ENCODE measurements at places on chromosomes 6 and 20.

DNA sequence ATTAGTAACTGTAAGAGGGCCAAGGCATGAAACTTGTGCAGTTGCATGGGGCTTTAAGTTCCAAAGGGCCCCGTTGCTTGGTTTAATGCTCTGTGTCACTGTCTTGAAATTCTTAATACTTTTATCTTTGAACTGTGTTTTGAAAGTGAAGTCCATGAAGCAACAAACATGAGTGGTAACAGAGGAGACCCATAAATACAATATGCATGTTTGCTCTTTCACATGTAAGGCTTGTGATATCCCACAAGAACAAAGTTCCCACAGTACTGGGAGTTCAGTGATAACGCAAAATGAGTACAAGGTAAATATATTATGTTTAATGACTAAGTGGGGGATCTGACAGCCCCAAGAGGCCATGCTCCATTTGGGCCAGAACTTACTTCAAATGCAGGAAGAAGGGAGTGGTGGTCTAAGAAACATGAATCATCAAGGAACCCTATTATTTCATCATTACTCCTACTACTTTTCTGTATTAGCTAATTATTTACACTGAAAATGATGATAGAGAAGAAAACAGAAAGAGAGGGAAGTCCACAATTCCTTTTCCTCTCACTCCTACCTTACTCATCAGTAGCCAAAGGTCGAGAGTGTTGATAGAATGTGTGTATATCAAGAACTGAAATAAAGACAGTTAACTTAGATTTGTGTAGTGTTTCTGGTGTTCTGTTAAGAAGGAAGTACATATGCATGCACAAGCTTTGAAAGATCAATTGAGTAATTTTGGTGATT lies 157.3 kb downstream of the PHF3 start:
- DNase-seq: no peak

- DNase-seq: no peak
These were observed 169.7 kb downstream of the ATXN1 start for GRCh38 chr6:16591396-16592222.

DNA sequence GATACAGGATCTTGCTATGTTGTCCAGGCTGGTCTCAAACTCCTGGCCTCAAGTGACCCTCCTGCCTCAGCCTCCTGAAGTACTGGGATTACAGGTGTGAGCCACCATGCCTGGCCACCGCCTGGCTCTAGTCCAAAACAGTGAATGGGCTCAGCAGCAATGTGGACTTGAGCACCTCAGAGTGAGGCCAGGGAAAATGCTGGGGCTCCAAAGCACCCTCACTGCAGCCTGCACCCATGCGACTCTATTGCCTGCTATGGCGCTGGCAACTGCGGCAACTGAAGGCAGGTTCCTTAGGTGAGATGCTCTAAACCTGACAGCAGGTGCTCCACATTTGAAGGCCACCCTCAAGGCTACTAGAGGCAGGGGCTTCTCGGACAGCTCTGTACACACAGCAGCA lies 26.5 kb downstream of the MAP1LC3A start:
- no peak for DNase-seq

DNA sequence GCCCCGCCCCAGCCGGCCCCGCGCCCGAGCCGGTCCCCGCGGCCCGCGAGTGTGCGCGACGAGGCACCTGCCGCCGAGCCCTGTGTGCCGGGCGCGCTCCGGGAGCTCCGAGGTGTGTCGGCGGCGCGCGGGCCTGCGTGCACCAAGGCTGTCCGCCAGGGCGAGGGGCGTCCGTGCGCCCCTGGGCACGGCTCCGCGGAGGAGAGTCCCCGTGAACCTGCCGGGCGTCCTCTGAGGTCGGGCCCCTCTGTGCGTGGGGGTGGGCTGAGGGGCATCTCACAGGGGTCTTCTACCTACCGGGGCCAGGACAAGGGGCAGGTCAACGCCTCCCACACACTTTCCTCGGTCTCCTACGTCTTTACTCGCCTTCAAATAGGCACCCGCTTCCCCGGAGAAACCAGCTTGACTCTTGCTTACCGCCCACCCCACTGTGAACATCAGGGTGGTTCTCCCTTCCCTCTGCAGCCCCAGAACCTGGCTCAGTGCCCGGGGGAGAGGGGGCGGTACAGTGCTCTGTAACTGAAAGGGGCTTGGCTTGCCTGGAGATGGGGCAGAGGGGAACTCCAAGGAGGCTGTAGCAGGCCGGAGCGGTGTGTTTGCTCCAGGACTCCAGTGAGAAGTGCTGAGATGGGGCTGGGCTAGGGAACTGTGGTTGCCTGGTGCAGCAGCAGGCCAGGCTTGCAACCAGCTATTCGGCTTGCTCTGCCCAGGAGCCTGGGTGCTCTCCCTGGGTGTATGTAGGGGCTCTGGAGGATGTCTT lies at the start of gene SAMD10:
Gene SAMD10, minus strand, starts transcription at position 86 of the 760 bp plus-strand sequence. CDS start 175 bp downstream, outside the sequence.
- peak; percentile 75 for DNase-seq

- DNase-seq: no peak
These were observed 15.0 kb downstream of the FAM184A start for GRCh38 chr6:119063491-119063890.

DNA sequence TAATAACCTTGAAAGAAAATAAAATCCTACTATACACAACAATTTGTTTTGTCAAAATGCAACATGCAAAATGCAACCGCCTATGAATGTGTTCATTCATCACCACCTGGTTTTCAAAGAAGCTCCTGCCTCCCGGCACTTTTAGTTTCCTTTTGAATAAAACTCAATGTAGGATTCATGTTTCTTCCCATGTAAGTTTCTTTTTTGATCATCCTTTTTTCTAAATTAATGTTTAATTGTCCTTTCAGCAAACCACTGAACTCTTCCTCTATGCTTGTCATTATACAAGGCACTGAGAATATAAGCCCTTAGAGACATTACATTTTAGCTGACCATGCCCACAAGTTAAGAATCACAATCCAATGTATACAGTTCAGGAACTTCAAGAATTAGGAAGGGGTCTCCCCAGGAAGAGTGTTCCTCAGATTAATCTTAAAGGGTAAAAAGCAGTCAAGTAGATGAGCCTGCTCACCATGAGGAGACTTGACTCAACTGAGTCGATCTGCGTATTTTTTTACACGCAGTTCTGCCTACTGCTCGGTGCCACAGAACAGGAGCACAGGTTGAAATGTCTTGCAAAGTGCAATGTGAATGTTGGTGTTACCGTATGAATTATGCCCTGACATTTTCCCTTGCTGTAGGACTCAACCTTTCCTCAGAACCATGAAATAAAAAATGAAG lies 7.2 kb upstream of the THEMIS start:
- DNase-seq: no peak

DNA sequence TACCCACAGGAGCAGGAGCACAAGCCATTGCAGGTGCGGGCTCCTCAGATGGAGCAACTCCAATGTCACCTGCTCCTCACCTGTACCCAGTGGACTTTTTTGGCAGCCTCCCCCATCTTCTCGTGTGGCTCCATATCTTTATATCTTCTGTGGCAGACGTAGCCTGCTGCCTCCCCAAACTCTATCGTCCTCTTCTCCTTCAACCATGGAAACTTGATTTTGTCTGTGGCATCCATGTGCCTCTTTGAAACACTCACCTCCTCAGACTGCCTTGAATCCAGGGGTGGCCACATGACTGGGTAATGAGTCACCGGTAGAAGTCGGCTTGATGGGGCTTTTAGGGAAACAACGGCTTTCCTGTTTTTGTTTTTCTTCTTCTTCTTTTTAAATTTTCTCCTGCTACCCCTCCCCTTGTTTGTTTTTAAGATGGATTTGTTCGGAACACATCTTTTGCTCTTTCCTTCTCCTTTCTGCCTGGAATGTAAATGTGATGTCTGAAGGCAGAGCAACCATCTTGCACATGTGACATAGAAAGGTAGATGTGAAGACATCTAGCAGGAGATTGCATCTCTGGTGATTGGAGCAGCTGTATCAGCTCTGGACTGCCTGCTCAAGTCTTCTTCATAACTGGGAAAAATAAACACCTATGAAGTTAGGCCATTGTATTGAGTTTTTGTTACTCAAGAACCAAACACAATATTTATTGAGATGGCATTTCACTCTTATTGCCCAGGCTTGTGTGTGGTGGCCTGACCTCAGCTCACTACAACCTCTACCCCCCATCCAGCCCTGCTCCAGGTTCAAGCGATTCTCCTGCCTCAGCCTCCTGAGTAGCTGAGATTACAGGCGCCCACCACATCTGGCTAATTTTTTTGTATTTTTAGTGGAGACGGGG lies 69.9 kb upstream of the DDR1 start:
- no peak for DNase-seq

All from NCI-H1092 (cell line).